ENCODE measurements at places on chromosomes 12 and 14.

- DNase-seq: no peak
Measured at GRCh38 chr14:37592482-37593408, 2.3 kb downstream of the FOXA1 start.

DNA sequence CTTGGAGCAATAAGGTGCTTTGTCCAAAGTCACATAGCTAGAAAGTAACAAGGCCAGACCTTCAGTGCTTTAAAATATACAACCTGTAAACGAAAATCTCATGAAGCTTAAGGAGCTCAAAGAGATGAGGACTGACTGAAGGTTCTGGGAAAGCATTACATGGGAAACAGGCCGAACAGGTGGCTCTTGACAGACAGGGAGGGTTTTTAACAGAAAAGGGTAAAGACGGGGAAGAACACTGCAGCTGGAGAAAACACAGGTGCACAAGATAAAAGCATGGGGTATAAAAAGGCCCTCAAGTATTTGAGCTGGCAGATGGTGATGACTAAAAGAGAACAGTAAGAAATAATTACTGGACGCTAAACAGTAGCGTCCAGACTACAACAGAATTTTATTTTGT lies 257.2 kb downstream of the NELL2 start:
- DNase-seq: no peak

DNA sequence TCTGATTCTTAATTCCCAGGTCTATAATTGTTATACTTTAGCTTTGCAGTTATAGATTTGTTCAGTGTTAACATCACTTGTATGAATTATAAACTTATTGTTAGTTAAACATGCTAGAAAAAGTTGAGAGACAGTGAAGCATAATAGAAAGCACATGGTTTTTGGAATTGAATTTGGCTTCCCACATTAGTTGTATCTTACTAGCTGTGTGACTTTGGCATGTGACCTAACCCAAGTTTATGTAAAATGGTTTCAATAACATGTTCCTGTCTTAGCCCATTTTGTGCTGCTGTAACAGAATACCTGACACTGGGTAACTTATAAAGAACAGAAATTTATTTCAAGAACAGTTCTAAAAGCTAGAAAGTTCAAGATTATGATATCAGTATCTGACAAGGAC lies 146.3 kb downstream of the PDE3A start:
- DNase-seq: no peak

GRCh38 chr12:116502141-116502725 lies 56.9 kb upstream of the MAP1LC3B2 start:
- no peak for DNase-seq

- DNase-seq: no peak
Measured at GRCh38 chr12:51593539-51593938, 2.5 kb downstream of the SCN8A start.

GRCh38 chr12:76266797-76267196 lies 81.4 kb downstream of the BBS10 start:
- no peak for DNase-seq

DNA sequence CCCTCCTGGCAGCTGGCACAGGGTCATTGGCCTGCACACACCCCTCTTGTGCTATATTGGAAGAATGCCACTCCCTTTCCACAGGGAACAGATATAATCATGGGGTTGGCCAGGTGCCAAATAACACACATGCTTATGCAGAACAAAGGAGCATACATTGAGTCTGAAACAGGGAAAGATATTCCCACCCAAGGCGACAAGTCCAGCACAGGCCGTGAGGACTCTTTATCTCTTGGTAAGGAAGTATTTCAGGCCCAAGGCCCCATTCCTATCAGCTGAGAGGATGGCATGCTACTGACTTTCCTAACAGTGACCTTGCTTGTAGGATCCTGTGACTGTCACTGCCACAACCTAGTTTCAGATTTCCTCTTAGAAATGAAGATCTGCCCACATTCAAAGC lies 59.0 kb upstream of the STXBP6 start:
- no peak for DNase-seq

GRCh38 chr14:60648934-60649874 lies at the start of gene SIX1:
Gene SIX1, minus strand, starts transcription at chr14:60649477. Its CDS starts 288 bp downstream, at chr14:60649189.
- no peak for DNase-seq

- DNase-seq: no peak
Measured at GRCh38 chr14:50812856-50813543, 18.0 kb downstream of the NIN start.

GRCh38 chr12:93571925-93572711 lies at the start of gene SOCS2:
Gene SOCS2, plus strand, starts transcription at chr12:93572675. Its CDS starts 223 bp downstream, at chr12:93572898.
- DNase-seq: no peak

DNA sequence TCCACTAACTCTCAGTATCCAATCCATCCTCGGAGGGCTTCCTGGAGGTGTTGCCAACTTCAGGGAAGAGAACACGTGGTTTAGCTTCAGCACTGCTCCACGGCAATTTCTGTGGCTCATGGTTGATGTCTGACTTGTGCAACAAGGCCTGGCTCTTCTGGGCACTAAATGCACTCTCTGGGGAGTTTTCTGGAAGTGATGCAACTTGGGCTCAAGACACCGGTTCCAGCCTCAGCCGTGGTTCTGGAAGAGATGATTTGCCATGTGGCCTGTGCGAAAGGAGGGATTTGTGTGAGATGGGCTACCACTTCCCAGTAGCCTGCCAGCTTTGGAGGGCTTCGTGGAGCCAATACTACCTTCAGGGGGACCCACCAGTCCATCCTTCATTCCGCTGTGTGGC lies 118.6 kb upstream of the RTL1 start:
- DNase-seq: no peak

DNA sequence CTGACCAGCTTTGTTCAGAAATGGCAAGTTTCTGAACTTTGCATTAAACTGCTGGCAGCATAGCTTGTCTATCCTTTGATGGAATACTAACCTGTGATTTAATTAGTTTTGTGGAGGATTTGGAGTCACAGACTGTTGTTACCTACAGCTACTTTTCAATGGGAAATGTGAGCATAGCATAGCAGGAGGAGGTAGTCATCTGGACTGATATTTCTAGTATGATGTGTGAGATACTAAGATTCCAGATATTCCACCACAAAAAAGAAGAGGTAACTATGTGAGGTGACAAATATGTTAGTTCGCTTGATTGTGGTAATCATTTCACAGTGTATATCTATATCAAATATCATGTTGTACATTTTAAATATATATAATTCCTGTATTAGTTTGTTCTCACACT lies 833.0 kb downstream of the SLC6A15 start:
- DNase-seq: no peak

Measured in activated T-helper 1 cell treated with anti-CD3 and anti-CD28 coated beads, Interleukin-2, amount 50 U/mL, for 16 hours (primary cell).